NCI-H1417 treated with DMSO at 0.1 percent for 48 hours (cell line): ENCODE measurements at places on chromosomes 7 and 10.

GRCh38 chr10:56296618-56297017 is 64.4 kb downstream of the ZWINT start:
- DNase-seq, result no peak

GRCh38 chr7:136061433-136061832 is 84.3 kb upstream of the MTPN start:
- DNase-seq, result no peak

DNA sequence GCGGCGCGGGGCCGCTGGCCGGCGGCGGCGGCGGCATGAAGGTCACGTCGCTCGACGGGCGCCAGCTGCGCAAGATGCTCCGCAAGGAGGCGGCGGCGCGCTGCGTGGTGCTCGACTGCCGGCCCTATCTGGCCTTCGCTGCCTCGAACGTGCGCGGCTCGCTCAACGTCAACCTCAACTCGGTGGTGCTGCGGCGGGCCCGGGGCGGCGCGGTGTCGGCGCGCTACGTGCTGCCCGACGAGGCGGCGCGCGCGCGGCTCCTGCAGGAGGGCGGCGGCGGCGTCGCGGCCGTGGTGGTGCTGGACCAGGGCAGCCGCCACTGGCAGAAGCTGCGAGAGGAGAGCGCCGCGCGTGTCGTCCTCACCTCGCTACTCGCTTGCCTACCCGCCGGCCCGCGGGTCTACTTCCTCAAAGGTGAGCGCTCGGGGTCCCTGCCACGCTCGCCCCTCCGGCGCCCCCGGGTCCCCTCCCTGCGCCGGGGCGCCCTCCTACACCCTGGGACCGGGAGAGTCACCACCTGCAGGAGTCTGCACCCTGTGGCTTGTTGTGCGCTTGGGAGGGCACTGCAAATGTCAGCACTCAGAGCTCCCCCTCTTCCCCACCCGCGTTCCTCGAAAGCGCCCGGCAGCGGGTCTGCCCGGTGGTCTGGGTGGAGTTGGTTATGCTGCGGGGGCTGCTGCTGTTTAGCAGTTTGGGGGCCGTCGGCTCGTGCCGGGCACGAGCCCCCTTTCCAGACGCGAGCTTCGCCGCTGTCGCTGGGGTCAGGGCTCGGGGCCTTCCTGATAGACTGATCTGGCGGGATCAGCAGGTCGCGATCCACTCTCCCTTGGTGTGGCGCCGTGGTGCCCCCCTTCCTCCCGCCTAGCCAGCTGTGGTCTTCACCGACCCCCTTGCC is 627 bp downstream of the DUSP5 start:
- DNase-seq, result no peak

GRCh38 chr10:70816220-70816894 is 609 bp downstream of the SGPL1 start:
- no peak for DNase-seq

GRCh38 chr10:49115796-49116508 is 630 bp upstream of the VSTM4 start:
- DNase-seq, result no peak

GRCh38 chr10:104242545-104242944 is 10.4 kb upstream of the CFAP43 start:
- no peak for DNase-seq
